ENCODE measurements at places on chromosomes 2 and 18.

DNA sequence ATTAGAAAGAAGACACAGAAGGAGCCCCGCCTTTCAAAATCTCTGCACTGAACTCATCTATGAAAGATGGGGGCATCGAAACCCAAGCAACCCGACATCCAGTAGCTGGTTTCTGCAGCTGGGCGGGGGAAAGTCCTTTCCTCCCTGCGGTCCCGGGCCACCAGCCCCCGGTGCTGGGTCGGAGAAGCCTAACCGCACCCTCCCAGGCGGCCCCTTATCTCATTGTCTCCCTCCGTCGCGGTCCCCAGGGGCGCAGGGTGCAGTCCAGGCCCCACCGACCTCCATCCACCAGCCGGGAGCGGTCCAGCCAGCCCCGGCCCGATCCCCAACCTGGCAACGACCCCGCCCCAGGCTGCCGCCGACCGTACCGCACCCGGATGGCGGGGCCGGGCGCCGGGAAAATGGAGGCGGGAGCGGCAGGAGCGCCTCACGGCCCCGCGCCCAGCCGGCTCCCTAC lies 452 bp downstream of the RAPH1 start:
- DNase-seq, result peak; percentile 75

GRCh38 chr2:230042195-230042594 lies 26.5 kb downstream of the SLC16A14 start:
- no peak for DNase-seq

DNA sequence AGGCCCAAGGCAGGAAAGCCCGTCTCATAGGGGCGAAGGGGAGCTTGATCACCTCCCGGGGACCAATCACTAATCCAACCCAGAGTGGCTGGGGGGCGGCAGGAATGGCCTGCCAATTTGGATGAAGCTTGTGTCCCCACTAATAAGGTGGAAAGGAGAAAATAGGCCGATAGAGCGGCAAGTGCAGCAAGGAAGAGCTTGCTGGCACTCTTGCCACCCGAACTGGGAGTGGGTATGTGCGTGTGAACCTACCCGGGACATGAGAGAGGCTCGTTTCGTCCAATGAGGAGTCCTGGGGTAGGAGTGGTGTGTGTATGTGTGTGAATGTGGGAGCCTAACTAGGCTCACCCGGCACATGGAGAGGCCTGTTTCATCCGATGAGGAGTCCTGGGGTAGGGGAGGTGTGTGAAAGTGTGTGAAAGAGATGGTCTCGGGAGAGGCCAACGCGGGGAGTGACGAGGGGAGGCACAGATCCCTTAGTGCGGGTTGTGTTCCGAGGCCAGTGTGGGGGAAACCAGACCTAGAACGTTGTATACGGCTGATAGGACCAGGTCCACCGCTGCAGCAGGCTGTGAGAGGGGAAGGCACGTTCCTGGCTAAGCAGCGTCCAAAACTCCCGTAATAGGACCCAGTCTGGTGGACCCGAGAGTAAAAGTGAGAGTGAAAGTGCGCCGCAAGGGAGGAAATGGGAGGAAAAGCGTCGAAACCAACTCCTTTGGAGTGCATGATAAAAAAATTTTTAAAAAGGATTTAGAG lies 47.1 kb upstream of the SELENOI start:
- DNase-seq, result peak; percentile 76

- DNase-seq, result no peak
These were observed 818.4 kb upstream of the FSHR start for GRCh38 chr2:49972699-49973098.

DNA sequence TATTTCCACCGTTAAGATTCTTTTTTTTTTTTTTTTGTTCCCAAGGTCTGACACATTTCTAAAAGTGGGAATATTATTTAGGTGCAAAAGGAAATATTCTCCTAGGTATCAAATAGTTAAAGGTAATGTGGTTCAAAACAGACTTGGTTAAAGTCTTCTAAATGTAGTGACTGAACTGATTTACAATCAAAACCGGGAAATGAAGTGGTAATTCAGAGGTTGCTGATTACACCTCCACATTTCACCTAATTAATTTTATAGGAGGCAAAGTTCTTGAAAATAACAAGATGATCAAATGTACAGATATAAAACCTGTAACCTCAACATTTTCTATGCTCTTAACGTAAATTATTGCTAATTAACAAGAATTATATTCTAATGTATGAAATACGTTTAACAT lies 5.1 kb downstream of the BCL11A start:
- no peak for DNase-seq

- DNase-seq, result no peak
These were observed 32.8 kb upstream of the MC5R start for GRCh38 chr18:13791181-13791580.

DNA sequence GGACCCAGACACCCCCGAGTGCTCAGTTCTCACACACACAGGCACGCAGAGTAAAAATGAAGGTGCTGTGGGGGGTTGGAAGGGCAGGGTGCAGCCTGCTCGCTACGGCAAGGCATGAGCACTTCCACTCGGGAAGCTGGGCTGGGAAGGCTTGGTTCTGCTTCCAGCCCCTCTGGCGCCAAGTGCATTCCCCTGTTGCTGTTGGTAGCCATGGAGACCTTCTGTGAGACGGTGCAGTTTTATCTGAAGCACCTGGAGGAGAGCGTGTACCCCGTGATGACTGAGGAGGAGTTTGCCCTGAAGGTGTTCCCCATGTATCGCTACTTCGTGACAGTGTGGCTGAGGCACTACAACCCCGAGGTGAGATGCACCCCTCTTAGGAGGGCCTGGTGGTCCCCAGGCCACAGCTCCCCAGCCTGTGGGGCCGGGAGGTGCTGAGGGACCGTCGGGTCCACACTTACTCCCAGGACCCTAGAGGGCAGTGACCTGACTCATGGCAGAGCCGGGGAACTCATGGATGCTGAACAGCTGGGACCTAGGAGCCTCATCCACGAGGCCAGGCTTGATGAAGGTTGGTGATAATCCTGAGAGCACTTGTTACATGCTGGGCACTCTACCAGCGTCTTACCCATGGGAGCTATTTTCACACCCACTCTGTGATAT lies 15.5 kb downstream of the MROH2A start:
- peak; percentile 41 for DNase-seq

GRCh38 chr2:229059331-229060033 lies 211.6 kb downstream of the PID1 start:
- no peak for DNase-seq

DNA sequence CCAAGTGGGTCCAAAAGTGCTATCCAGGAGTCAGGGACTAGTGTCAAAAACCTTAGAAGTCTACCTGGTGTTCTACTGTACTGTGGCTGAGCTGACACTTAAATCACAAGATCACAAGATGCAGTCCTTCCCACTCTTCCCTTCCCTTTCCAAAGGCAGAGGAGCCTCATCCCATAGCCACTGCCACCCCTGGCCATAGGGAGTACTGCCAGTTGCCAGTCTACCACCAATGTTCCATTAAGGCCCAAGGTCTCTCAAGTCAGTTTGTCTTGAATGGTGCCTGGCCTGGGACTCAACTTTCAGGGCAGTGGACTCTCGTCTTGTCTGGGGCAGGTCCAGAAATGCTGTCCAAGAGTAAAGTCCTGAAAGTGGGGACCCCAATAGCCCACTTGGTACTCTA lies 585.6 kb downstream of the NUP35 start:
- no peak for DNase-seq

DNA sequence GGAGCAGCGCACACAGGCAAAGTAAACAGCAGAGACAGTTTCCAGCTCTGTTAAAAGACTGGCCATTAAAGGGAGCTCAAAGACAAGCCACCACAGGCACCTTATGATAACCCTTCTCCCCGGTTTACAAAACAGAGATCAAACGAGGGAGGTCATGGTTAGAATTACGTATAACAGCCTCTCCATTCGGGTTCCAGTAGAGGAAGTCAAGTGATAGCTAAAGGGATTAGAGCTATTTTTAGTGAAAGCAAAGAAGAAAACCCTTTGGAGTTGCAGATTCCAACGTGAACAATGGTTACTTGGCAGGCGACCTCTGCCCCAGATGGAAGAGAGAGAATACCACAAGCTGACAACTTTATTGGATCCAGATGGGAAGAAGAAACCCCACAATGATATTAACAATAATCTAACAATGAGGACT lies 31.2 kb upstream of the EDAR start:
- no peak for DNase-seq

- DNase-seq, result no peak
These were observed 21.6 kb downstream of the COL5A2 start for GRCh38 chr2:189157939-189158338.

GRCh38 chr2:16404551-16405300 lies 260.9 kb downstream of the CYRIA start:
- no peak for DNase-seq

GRCh38 chr18:7021994-7022840 lies 95.4 kb downstream of the LAMA1 start:
- DNase-seq, result no peak

DNA sequence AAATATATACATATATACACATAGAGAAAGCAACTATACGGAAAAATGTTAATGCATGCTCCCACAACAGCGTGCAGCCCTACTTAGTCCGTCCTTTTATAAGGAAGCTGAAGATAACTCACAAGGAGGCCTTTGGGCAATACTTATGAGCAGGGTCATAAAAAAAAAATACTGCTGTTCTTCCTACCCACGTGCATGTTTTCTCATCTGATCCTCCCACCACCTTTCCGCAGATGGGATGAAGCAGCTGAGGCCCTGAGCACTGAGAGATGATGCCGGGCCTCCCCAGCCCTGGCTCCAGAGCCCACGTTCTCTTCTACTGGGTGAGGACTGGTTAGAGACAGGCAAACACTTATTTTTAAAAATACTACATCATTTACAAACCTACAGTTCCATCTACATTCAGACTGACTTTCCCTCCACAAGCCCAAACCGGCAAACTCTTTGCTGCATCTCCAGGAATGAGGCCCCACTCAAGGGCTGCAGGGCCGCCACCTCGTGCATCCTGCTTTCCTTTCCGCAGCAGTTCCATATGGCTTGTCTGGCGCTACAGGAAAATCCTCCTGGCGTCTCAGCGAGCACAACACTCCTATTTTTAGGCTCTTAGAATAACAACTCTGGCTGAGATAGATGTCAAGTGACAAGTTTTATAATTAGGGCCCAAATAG lies 41.6 kb downstream of the TBC1D8 start:
- no peak for DNase-seq

- DNase-seq, result no peak
These were observed 135.6 kb upstream of the KYNU start for GRCh38 chr2:142741764-142742269.

- DNase-seq, result no peak
These were observed 42.1 kb upstream of the EHBP1 start for GRCh38 chr2:62663411-62663810.

DNA sequence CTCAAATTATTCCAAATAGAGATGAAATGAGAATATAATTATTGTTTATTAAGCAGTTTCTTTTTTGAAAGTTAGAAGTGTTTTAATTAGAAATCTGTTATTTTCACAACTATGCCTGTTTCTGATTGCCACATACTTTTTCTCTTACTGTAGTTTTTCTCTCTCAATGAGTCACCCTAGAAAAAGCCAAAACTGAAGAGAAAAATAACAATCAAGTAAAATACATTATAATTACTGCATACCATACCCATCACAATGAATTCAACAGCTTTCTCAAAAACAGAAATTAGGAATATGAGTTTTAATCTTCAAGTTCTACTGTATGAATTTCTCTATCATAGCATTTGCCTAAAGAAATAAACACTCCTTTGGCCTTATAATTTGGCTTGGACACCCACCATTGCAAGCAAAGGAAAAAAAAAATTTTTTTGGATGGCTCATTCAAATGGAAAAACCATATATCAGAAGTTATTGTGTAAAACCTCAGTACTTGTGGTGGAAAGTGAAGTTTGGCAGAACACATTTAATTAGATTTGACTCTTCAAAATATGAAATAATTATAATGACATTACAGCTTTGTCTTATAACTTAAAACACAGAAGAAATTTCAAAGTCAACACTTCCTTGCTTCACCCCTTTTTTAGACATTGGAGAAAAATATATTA lies 138.5 kb downstream of the DYM start:
- no peak for DNase-seq

GRCh38 chr2:144625226-144625625 lies 105.3 kb upstream of the ZEB2 start:
- no peak for DNase-seq

- DNase-seq, result no peak
These were observed 25.0 kb upstream of the SPAG16 start for GRCh38 chr2:213259266-213259665.

DNA sequence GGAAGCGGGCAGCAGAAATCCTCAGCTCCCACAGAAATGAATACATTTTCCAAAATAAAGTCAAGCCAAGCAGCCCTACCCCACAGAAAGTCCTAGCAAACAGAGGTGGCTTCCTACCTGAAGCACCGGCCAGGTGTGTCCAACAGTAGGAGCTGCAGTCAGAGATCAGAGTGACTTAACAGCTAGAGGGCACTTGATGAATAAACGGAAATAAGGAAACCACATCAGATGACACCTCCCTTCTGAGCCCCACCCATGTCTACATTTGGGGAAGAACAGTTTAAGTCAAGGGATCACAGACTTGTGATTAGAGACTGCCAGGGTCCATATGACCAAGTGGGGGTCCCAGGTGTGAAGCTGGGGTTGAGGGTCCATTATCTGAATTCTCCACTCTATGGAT lies at the start of gene CXCR1:
Gene CXCR1 (minus strand): TSS at position 172 of the 400 bp plus-strand sequence. CDS start 1,751 bp downstream, outside the sequence.
- DNase-seq, result peak; percentile 59

- no peak for DNase-seq
These were observed 5.5 kb upstream of the SCYGR5 start for GRCh38 chr2:227661025-227661649.

DNA sequence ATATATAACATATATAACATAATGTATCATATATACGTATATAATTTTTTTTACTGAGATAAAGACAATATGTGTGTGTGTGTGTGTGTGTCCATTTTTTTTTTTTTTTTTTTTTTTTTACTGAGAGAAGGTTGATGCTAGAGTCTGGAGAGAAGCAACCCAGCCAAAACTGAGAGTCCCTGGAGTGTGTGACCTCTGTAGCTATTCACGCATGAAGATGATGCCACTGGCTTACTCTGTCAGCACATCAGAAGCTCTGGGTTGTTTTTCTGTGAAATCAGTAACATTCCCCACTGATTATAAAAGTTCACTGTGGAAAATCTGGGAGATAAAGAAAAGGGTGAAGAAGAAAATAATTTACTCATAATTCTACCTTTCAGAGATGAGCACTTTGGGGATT lies 27.2 kb downstream of the CCDC195 start:
- DNase-seq, result no peak

GRCh38 chr2:133480707-133481429 lies 87.4 kb downstream of the NCKAP5 start:
- DNase-seq, result no peak

DNA sequence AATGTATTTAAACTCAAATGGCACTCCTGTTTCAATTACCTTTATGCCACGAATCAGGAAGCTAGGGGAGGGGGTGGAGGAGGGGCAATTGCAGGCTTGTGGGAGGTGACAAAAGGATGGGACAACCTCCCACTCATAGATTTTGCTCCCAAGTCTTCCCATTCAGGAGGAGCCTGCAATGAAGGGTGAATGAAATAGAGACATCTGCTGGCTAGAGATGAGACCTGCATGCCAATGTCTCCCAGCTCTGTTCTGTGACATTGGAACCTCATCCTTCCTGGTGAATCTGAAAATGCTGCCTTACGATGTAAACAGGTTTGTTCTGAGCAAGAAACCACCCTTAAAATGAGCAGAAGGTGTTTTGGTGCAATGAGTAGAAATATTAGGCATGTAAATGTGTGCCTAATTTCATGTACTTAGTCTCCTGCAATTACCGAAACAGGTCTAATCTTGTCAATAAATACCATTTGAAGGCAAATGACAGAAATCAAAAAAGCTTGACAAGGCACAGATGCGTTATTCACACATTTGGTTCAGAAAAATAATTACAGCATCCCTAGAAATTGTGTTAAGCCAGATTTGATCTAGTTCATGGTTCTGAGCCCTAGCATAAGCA lies 2.7 kb upstream of the PID1 start:
- no peak for DNase-seq

- no peak for DNase-seq
These were observed 666.5 kb downstream of the SLC4A3 start for GRCh38 chr2:220293966-220294365.
